Activated CD4-positive, alpha-beta T cell treated with anti-CD3 and anti-CD28 coated beads, Interleukin-2, Interleukin-6, amounts not matched to agents 100 ng/mL and 50 ng/mL, durations not matched to agents 16 hours and 8 hours (primary cell): ENCODE measurements at places on chromosomes 12 and 14.
A peak's percentile ranks its signal among the peaks of the same experiment; 100 is the strongest.

- peak; percentile 61 for DNase-seq
Measured at GRCh38 chr14:49977126-49977841, 84.4 kb downstream of the ARF6 start.

DNA sequence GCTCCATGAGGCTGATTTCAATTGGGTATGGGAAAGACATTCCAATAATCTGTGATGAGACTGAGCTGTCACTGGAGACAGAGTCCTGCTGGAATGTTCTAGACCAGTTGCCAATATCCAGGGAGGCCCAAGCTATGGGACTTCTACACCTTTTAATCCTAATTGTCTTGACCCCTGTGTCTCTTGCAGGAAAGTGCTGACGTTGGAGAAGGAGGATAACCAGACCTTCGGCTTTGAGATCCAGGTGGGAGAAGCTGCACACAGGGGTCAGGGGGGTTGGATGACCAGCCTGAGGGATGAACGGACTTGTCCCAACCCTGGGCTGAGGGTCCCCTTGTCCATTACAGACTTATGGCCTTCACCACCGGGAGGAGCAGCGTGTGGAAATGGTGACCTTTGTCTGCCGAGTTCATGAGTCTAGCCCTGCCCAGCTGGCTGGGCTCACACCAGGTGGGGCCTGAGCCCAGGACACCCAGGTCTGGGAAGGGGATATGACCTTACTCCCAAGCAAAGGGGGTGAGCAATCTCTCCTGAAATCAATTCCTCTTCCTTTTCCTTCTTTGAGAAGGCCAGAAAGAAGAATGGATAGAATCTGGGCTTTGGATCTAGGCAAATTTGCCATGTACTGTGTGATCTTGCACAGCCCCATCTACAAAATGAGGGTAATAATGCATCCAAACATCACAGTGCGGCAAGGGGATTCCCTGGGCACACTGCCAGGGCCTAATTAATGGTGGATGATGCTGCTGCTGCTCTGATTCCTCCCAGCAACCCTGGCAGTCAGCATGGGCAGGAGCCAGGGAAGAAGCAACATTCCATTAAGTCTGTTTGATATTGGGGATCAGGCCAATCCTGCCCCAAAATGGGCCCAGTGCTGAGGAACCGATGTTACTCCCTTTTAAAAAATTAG, 4.2 kb downstream of the TAMALIN start:
- no peak for DNase-seq

DNA sequence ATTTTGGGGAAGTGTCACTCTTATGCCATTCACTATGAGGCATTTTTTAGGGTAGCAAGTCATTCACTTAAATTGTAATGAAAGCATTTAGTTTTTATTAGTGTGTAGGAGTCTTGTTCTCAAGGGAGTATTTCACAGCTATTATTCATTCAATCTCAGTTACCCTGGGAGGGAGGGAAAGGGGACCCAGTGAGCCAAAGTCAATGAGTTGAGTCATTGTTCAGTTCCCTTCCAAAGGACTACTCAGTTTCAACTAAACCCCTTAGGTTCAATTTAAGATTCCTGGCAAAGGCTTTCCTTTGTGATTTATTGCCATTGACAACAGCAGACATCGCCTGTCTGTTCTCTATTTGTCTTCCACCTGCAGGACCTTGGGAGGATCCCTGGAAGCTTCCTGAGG, 29.3 kb upstream of the RASSF8 start:
- no peak for DNase-seq

- DNase-seq, result peak; percentile 46
Measured at GRCh38 chr14:71932229-71932981, at the start of gene RGS6. RGS6 (plus strand) TSS chr14:71932429.

DNA sequence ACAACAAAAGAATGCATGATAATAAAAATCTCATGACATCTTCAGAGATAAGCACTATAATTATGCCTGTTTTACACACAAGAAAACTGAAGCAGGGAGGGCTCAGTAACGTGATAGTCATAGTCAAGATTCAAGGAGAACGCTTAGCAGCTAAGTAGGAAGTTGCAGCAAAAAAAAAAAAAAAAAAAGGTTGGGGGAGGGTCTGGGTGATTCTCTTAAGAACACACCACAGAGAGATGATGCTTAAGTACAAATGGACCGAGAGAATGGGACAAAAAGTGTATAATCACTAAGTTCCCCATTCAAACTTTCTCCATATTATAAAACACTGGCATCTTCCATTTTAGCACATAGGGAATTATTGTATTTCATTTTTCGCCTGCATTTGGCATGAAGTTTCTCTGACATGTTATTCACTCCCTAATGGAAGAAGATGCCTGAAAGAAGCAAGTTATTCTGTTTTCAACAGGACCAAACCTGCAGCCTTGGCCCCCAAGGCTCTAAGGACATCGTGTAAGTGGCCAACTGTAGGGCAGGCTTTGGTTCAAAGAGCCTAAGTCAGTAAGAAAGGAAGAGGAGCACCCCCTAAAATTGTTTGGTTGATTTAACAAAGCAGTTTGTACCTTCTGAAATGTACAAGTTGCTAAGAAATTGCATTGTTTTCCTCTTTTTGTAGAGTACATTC, 142.9 kb upstream of the TMPO start:
- DNase-seq, result no peak

DNA sequence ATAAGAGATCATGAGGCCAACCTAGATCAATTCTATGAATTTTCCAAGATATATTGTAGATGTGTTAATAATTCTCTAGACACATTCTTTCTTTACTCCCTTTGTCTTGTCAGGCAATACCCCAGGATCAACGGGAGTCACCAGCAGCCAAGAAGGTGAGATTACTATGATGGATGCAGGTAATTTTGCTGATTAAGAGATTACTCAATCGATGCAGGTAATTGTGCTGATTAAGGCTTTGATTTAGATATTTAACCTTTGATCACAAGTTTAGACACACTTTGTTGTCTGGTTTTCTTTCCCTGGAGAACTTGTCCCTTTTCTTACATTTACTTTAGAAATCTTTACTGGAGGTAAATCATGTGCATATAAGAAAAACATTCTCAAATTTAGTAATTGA, 134.3 kb upstream of the CNTN1 start:
- no peak for DNase-seq

DNA sequence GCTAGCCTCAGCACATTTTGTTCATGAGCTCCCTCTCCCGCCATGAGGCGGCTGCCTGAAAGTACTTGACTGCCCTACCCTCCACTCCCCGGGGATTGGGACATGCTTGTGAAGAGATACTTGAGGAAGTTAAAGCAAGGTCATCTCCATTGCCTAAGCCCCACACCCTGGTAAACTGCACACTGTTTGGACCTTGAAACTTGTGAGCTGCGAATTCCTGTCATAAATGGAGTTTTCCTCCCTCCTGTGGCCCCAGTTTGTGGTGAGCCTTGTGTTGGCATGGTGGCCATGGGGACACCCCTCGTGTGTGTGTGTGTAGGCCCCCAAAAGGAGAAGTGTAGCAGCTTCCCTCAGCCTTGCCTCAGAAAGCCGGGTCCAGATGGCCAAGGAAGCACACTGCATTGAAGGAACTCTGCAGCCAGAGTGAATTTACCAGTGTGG, 395.5 kb downstream of the ZFP36L1 start:
- no peak for DNase-seq

DNA sequence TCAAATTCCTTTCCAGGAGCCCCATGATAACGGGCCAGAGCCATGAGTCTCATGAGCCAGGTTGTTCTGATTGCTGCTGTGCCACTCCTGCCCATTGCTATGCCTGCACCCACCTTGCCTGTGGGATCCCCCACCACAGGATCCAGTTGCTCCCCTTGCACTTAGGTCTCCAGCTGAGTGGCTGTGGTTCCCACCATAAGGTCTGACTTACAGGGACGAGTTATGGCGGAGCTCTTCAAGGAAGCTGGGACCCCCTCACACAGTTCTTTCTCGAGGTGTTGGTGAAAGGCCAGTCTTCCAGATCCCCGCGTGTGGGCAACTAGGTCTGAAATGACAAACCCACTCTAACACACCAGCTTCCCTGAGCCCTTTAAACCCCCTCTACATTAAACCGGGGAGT, 111.9 kb upstream of the C14orf180 start:
- DNase-seq, result no peak

- no peak for DNase-seq
Measured at GRCh38 chr14:64706119-64706592, 1.9 kb downstream of the PLEKHG3 start.

- DNase-seq, result no peak
Measured at GRCh38 chr12:10211101-10211939, 1.4 kb upstream of the GABARAPL1 start.

DNA sequence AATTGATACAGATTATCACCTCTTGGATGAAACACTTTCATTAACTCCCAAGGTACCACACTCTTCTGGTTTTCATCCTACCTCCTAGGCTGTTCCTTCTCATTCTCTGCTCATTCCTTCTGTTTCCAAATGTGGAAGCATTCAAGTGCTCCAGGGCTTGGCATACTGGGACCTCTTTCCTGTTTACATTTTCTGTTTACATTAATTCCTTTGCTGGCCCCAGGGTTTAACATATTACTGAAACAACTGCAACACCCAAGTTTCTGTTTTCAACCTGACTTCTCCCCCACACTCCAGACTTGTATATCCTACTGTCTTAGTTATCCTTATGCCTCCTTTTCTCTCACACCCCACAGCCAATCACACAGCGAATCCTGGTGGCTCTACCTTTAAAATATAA, 386.3 kb upstream of the GARIN6 start:
- no peak for DNase-seq

DNA sequence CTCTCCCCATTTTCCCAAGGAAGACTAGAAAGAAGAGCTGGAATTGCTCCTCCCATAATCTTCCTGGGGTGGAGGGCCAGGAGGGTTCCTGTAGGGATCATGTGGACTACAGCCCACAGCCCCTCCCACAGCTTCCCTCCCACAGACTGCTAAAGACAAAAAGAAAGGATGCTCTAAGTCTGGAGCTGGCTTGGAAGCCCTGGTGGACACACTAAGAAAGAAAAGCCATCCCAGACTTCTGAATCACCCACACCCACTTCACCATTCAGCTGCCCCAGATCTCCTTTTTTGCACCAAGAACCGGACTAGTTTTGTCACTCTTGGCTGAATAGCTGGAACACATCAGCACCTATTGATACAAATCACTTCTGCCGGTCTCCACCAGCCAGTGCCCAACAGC, 56.8 kb upstream of the PLXNC1 start:
- DNase-seq, result no peak

- DNase-seq, result peak; percentile 65
Measured at GRCh38 chr12:54749191-54749818, 101.1 kb upstream of the DCD start.

GRCh38 chr14:52254086-52254485, 13.4 kb upstream of the PTGDR start:
- no peak for DNase-seq

DNA sequence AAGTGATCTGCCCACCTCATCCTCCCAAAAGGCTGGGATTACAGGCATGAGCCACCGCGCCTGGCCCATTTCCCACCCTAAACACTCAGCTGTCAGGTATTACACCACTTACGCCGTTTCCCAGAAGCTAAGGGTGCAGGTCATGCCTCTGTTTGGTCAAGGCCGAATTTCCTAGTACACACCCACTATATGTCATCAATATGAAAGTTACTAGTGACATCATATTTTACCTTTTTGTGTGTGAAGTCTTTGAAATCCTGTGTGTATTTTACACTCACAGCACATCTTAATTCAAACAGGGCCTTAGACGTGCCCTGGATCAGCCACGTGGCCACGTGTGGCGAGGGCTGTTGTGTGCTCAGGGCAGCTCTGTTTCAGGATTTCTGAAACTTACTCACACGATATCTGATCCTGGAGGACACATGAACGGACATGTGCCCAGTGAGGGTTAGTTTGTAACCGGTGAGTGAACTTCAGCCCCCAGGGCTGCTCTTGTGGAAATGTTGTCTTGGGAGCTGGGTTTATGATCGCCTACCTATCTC, 51.8 kb downstream of the GLT1D1 start:
- no peak for DNase-seq

GRCh38 chr12:3275171-3276041, 198.2 kb downstream of the TSPAN9 start:
- DNase-seq, result peak; percentile 77

GRCh38 chr12:108047071-108047550, 82.0 kb upstream of the WSCD2 start:
- no peak for DNase-seq

GRCh38 chr14:96158735-96159134, 45.9 kb upstream of the BDKRB2 start:
- no peak for DNase-seq

- DNase-seq, result peak; percentile 94
Measured at GRCh38 chr14:34043627-34044372, 92.9 kb upstream of the EGLN3 start.

DNA sequence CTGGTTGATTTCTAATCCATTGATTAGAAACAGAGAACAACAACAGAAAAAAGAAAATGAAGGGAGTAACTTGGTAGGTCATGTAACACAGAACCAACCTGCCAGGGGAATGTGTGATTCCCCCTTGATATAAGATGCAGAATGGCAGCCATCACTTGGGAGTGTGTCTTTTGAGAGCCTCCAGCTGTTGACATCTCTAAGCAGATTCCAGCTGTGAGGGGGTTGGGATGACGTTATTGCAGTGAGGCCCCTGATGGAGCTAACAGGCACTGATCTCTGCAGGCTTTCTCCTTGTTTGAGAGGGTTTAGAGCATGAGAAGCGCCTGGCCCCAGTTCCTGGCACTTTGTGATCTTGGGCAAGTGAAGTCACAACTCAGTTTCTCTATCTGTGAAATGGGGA, 124.9 kb downstream of the PELI2 start:
- no peak for DNase-seq

- DNase-seq, result peak; percentile 88
Measured at GRCh38 chr12:13179211-13180074, 17.1 kb upstream of the EMP1 start.

DNA sequence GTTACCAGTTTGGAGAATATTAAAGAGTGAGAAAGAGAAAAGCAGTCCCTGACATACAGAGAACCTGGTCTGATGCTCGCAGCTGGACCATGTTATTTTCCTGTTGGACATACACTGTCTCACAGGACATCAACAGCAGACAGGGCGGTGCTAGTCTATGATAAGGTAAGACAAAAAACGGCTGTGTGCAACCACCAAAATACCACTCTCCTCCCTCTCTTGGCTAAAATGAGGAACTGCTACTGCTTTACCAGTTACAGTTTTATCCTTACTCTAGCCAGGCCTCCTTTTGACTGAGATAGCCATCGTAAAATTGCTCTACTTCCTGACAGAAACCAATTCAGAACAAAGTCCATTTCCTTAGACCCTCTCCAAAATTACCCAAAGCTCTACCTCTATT, 47.0 kb upstream of the ERGIC2 start:
- peak; percentile 7 for DNase-seq

GRCh38 chr14:92316937-92317336, 6.0 kb upstream of the SLC24A4 start:
- no peak for DNase-seq

GRCh38 chr12:90098132-90098779, 389.6 kb upstream of the ATP2B1 start:
- no peak for DNase-seq

DNA sequence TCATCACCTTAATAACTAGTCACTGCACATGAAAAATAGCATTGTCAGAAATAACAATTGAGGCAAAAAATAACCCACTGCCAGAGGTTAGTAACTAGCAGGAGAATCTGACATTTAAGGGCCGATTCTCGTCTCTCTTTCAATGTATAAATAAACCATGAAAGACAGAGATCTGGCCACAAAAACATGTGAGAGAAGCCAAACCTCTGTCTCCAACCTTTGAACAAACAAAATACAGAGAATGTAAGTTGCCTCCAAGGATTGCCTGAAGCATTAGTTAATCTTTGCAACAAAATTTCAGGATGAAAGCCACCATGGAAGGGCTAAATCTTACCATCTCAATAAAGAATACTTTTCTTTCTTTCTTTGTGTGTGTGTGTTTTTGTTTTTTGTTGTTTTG, 257.4 kb upstream of the TMTC1 start:
- no peak for DNase-seq

- DNase-seq, result no peak
Measured at GRCh38 chr14:68879321-68879781, 86.5 kb upstream of the ZFP36L1 start.
